ENCODE measurements at places on chromosomes 6 and 20.

- no peak for DNase-seq
Observed at GRCh38 chr6:106670236-106670635, 40.9 kb downstream of the QRSL1 start.

DNA sequence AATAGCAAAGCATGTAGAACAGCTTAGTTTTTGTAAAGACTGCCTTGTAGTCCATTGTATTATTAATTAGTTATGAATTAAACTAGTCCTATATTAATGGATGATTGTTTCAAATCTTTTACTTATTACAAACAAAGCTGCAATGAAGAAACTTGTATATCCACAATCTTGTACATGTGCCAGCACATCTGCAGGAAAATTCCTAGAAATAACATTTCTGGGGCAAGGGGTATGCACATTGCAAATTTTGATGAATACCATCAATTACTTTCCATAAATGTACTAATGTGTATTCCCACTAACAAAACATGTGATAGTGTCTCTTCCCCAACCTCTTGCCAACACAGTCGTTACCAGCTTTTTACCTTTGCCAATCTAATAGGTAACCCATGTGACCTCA lies 73.6 kb upstream of the AKAP12 start:
- DNase-seq, result no peak

DNA sequence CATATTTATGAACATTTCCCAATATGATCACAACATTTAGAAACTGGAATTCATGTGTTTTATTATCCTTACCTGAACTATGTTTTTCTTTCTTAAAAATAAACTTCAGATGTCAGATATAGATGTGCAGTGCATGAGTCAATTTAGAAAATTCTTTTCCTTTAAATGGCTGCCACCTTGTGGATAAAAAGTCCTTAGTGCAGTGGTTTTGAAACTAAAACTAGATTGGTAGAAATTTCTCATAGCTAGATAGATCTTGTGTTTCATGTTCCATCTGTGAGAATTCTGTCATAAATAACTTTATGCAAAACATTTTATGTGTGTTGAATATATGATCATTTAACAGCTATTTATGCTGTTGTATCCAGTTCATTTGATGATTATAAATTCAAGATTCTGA lies 134.9 kb downstream of the KLHL32 start:
- no peak for DNase-seq

GRCh38 chr6:154360476-154360875 lies 3.9 kb upstream of the IPCEF1 start:
- DNase-seq, result no peak

- DNase-seq, result no peak
Observed at GRCh38 chr6:138258991-138259390, 40.7 kb upstream of the PBOV1 start.

DNA sequence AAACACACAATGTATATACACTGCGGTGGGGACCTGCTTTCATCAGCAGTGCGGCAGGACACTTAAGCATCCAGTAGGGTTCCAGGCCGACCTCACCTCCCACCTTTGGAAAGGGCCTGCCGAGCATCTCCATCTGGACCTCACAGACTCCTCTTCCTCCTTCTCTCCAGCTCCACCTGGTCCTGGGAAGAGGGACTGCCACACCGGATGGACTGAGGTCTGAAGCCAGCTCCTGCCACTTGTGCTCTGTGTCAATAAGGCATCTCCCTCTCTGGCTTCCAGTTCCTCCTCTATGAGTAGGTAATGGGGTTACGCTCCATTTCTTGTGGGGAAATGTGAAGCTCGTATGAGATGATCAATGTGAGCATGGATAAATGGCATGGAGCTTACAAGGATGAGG lies 19.1 kb upstream of the NNAT start:
- DNase-seq, result no peak

GRCh38 chr6:16132909-16133308 lies 4.0 kb downstream of the MYLIP start:
- DNase-seq, result no peak

DNA sequence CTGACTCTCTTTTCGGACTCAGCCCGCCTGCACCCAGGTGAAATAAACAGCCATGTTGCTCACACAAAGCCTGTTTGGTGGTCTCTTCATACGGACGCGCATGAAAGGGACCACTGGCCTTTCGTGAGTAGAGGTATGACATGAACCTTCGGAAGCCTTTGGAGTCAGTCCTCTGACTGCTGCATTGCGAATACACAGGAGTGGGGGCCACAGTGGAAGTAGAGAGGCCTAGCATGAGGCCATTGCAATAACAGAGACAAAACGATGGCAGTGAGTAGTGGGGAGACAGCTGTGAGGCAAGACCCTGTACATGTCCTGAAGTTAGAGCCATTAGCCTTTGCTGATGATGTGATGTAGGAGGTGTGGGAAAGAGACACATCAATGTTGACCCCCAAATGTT lies 56.4 kb downstream of the SMPDL3A start:
- no peak for DNase-seq

DNA sequence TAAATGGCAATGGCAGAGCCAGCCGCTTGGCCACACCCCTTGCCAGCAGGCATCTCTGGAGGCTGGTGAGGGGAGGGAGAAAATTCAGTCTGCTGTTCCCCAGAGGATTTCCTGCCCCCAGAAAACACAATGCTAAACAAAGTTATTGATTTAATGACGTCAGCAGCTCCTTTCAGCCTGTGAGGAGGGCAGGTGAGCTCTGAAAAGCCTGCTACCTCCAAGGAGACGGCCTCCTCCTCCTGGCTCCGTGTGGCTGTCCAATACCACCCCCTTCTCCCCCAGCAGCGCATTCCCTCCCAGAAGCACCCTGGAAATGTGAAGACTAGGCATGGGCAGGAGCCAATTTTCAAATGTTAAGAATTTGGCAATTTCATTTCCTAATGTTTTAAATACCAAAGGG lies 393.1 kb downstream of the ZFAND3 start:
- DNase-seq, result no peak

- DNase-seq, result no peak
Observed at GRCh38 chr6:19712012-19712688, 125.0 kb upstream of the ID4 start.

- DNase-seq, result no peak
Observed at GRCh38 chr6:63808576-63808975, 173.0 kb downstream of the PHF3 start.

- no peak for DNase-seq
Observed at GRCh38 chr6:113881478-113881980, 24.4 kb downstream of the MARCKS start.

- DNase-seq, result no peak
Observed at GRCh38 chr6:4029687-4030086, 49.2 kb downstream of the FAM217A start.

DNA sequence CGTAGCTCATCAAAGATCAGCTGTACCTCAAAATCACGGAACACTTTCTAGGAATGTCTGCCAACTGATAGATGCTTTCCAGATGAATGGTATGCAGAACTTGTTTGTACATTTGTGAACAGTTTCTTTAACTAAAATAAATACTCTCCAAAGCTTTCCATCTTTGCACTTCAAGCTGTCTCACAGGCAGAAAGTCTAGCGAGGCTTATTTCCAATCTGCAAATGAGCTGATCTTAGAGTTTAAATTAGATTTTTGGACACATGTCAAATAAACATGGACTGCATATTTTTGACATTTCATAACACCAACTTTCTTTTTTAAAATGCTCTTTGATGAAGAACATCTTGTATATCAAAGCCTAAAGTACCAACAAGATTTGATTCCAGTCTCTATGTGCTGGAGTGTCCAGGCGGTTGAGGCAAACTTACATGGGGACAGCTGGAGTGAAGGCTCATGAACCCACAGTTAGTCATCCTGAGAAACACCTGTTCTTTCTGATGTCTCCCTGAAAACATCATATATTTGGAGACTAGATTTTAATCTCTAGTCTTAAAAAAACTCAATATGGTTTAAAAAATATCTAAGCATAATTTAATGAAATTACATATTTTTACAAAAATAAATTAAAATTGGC lies 268.6 kb upstream of the AGPAT4 start:
- DNase-seq, result no peak

- no peak for DNase-seq
Observed at GRCh38 chr6:101597693-101598092, 204.2 kb downstream of the GRIK2 start.

DNA sequence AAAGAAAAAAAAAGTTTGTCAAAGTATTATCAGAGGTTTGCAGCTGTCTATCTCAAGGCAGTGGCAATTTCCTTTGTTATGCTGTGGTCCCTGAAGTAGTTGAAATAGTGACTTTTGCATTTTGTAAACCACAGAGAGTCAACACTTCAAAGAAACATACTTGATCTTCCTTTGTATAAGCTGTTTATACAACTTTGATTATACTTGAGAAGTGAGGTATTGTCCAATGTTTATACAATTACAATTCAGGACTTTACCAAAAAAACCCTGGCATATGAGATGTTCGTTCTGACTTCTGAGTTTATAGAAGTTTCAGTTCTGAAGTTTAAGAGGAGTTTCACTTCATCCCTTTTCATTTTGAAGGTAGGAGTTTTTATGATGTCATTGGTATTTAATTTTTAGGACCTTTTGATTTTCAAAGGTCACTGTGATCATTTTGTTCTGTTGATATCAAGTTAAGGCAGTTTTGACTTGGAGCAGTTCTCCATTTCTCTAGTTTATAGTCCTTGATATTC lies 4.0 kb downstream of the STK4 start:
- DNase-seq, result no peak

Measured in right hindlimb (tissue), 1 donor.